Urothelium cell line (cell line): ENCODE measurements at places on chromosomes 1 and 21.

- no peak for DNase-seq
Observed at GRCh38 chr1:15002325-15002724, 151.2 kb upstream of the TMEM51 start.

DNA sequence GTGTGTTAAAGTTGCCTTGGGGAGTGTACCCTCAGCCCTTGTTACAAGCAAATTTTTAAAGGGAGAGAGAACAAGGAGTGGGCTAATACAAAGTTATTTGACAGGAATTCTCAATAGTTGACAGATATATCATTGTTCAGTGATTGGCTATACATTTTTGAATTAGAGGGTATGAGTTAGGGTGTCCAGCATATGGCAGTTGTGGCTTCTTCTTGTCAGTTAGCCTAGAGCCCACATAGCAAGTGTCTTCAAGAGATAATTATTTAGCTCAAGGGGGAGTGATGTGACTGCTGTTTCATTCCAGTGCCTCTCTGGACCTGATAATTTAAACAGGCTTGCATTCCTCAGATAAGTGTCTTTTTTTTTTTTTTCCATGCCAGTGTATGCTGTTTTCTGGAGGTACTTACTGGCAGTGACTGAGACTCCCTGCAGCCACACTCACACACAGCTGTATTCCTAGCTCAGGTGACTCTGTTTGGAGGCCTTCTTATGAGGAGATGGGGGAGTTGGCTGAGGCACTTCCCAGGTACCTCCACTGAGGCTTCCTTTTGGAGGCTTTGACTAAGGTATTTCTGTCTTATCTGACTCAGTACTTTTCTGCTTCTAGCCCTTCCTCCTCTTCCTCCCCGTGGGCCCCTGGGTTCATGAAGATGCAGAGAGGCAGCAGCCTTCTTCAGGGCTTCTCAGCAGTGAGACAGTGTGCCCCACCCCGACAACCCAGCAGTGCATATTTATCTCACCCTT, 32.3 kb downstream of the IVNS1ABP start:
- no peak for DNase-seq

- no peak for DNase-seq
Observed at GRCh38 chr21:44761747-44762208, 39.8 kb downstream of the UBE2G2 start.

DNA sequence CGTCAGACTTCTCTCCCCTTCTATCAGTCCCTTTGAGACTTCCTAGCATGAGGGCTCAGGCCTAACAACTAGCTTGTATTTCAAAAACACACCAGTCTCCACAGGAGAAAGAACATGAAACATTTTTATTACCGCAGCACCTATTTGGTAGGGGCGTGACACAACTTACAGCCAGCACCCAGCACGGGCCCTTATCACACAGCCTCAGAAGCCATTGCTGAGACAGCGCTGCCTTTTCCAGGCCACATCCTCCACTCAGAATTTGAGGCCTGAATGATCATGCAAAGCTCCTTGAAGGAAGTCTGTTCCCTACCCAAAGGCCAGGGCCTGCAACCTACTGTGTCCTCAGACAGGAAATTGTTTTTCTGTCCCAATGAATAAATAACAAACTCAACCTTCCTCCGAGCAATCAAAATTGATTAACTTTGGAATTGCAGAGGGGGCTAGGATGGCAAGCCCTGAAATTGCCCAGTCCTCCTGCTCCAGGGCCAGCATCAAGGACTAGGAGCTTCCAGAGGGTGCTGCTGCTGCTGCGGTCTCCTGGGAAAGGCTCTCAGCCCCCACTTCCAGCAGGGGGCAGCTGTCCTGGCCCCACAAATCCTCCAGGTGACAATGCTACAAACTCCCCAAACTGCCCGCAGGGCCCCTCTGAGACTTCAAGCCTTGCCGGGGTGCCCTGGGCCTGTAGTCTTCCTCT, 94.3 kb upstream of the GALNT2 start:
- DNase-seq, result no peak

- no peak for DNase-seq
Observed at GRCh38 chr1:64424412-64424811, 45.5 kb upstream of the CACHD1 start.

DNA sequence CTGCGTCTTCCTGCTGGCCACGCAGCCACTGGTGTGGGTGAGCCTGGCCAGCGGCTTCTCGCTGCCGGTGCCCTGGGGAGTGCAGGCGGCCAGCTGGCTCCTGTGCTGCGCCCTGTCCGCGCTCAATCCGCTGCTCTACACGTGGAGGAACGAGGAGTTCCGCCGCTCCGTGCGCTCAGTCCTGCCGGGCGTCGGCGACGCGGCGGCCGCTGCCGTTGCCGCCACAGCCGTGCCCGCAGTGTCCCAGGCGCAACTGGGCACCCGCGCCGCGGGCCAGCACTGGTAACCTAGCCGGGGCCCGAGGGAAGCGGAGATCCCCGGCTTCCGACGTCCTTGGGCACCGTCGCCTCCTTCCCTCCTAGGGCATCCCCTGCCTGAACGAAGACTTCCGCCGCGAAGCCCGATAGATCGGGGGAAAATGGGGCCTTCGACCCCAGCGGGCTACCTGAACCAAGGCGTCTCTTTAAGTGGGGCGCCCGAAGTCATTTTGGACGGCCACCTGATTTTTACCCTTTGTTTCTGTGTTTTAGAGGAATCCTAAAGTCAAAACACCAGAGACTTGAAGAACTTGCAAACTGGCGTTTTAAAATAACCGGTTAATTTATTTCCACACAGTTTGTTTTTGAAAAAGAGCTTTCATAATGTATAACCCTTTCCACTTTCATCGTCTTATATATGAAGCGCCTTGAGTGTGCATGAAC, 2.0 kb downstream of the GPR88 start:
- DNase-seq, result no peak

GRCh38 chr1:224430511-224431113, 4.0 kb downstream of the WDR26 start:
- no peak for DNase-seq

DNA sequence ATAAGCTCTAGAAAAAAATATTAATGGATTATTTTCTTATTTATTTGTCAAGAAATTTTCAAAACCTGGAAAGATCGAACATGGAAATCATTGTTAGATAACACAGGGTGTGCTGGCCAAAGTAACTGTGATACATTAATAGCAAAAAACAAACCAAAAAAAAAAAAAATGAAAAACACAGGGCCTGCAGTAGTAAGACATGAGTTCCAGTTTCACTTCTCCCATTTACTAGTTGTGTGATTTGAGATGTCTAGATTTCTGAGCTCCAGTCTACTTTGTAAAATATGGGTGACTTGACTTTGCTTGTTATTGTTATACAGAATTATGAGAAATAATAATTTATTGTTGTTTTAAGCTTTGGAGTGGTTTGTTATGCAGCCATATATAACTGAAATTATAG, 13.6 kb downstream of the FAM177B start:
- DNase-seq, result no peak

- DNase-seq, result no peak
Observed at GRCh38 chr1:2874607-2875480, 73.4 kb upstream of the TTC34 start.

DNA sequence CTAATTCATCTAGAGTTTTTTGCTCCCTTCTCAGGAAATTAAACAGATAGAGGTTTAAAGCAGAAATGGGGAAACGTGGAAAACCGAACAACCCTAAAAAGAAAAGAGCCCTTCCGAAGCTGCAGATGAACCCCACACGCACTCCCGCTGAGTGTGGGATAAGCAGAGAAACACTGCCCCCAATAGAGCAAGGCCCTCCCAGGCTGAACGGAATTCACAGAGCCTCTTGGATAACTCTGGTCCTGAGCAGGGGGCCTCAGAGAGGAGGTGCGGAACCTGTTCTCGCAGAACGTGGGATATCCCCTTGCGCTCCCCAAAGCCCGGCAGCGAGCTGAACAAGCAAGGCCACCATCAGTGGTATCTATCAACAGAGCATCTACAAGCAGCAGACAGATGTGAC, 44.9 kb downstream of the SSBP3 start:
- no peak for DNase-seq

DNA sequence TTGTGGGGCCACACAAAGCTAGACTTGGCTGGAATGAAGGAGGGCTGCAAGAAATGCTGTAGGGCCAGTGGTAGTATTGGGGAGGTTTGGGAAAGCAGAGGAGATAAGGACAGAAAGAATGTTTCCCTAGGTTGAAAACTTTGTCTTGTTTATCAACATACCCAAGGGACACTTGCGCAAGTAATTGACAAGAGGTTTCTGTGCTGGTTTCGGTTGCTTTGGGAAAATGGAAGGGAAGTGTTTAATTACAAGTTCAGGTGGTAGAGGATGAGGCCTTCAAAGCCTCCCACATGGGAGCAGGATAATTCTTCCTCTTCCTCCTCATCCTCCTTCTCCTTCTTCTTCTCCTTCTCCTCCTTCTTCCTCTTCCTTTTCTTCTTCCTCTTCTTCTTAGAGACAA, 182.1 kb upstream of the LMO4 start:
- no peak for DNase-seq

DNA sequence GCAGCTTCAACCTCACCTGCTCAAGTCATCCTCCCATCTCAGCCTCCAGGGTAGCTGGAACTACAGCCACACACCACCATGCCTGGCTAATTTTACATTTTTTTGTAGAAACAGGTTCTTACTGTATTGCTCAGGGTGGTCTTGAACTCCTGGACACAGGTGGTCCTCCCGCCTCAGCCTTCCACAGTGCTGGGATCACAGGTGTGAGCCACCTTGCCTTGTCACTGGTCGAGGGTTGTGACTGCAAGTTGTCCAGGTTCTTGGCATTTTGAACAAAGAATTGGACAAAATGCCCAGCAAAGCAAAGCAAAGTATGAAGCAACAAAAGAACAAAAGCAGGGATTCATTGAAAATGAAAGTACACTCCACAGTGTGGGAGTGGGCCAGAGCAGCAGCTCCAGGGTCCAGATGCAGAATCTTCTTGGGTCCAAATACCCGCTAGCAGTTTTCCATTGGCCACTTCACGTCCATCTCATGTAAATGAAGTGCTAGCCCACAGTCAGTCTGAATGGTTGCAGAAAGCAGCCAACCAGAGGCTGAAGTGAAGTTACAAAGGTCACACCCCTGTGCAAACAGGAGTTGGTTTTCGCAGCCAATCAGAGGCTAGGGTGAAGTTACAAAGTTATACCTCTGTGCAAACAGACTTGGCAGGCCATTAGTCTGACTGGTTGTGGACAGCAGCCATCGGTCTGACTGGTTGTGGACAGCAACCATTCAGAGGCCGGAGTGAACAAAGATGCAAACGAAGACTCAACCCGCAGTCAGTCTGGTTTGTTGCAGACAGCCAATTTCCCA, 109.5 kb upstream of the KIF26B start:
- DNase-seq, result no peak

DNA sequence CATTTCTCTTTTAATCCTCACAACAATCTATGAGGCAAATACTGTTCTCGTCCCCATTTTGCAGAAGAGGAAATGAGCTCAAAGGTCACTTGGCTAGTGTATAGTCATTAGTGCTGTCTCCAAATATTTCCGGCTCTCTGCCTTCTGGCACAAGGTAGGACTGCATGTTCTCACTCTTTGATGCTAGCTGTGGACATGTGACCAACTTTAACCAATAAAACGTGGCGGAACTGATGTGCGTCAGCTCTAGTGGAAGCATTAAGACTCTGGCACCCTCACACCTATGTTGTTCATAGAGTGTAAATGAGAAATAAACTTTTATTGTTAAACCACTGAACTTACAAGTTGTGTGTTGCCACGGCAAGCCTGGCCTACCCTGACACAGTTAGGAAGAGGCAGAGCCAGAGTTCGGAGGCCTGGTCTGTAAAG, 5.0 kb upstream of the KIF21B start:
- DNase-seq, result no peak

DNA sequence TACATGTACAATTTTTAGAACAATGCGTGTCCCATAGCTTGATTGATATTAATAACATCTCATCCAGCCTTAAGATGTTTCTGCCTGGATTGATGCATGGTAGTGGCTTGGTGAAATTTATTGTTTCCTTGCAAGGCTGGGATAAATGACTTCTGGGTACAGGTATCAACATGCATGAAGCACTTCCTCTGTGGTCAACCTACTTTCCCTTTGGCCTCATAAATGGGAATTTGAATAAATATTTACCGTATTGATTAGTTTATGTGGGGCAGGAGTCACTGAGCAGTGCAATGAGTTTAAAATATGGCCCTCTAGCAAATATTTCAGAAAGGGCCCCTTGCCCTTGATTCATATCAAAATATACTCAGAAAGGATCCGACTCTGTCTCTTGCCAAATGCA, 83.9 kb upstream of the KCNE2 start:
- DNase-seq, result no peak

DNA sequence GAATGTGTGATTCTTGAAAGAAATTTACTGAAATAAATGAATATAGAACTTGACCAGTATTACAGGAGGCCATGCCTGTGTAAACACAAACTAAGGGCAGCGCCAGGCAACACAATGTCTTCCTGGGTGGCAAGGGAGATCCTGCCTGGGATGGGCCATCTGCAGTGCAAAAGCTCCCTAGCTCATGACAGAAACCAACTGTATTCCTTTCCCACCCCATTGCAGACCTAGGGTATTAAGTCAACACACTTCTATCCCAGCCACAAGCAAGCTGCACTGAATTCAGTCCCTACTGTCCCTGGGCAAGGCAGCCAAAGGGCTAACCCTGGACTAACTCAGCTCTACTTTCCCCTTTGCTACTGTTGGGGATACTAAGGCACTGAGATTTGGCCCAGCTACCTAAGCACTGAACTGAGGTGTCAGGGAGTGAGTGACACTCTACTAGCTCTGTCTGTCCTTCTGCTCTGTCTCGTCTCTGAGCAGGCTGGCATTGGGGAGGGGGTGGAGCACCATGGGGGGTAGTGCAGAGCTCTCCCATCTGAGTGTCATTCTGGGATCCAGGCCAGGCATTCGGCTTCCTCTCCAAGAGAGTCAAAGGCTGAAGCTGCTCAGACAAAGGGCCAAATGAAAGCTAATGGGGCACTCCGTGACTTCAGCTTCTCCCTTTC, 2.5 kb downstream of the INKA2 start:
- DNase-seq, result no peak

GRCh38 chr21:44626673-44627143, at the start of gene KRTAP10-9:
TSS of gene KRTAP10-9 (plus strand) at chr21:44627093. CDS start at chr21:44627172, 79 bp downstream.
- no peak for DNase-seq

GRCh38 chr1:173648880-173649605, 13.9 kb downstream of the TEX50 start:
- no peak for DNase-seq

GRCh38 chr1:209723756-209724693, 19.4 kb downstream of the HSD11B1 start:
- no peak for DNase-seq
